Effector CD8-positive, alpha-beta T cell (primary cell): ENCODE measurements at places on chromosomes 7 and 10.

GRCh38 chr10:126639084-126639483 lies 31.4 kb downstream of the C10orf90 start:
- DNase-seq, result no peak

DNA sequence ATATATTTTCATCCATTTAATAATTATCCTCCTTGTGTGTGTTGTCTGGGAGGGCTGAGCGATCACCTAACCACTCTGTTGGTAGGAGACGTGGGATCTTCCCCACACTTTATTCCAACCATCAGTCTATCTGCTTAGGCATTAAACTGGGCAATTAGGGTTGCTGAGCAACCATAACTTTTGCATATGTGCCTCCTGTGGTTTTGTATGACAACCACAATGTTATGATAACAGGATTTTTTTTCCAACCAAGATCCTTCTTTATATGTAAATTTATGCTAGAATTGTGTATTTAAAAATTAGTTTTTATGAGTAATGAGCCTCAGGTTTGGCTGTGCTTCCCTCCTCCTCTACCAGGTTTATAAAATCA lies 495.0 kb upstream of the MGMT start:
- no peak for DNase-seq

DNA sequence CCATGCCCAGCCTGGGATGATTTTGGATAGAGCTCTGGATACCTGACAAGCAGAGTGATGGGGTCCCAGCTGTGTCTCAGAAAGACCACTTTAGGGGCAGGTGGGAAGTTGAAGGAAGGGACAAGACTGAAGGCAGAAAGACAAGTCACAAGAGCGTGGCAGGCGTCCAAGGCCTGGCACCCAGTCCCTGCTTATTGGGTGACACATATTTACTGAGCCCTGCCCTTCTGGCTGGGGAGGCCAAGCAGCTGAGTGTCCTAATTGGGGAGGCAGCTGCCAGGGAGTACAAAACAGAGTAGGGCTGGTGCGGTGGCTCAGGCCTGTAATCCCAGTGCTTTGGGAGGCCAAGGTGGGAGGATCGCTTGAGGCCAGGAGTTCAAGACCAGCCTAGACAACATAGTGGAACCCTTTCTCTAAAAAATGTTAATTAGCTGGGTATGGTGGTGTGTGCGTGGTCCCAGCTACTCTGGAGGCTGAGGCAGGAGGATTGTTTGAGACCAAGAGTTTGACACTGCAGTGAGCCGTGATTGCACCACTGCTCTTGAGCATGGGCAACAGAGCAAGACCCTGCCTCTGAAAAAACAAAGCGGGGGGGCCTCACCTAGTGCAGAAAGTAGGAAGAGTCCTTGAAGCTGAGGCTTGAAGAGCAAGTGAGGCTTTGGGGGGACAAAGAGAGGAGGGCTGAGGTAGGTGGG lies 53.0 kb upstream of the GTF2I start:
- no peak for DNase-seq

- DNase-seq, result no peak
Measured at GRCh38 chr7:130959743-130960207, 225.8 kb upstream of the KLF14 start.

DNA sequence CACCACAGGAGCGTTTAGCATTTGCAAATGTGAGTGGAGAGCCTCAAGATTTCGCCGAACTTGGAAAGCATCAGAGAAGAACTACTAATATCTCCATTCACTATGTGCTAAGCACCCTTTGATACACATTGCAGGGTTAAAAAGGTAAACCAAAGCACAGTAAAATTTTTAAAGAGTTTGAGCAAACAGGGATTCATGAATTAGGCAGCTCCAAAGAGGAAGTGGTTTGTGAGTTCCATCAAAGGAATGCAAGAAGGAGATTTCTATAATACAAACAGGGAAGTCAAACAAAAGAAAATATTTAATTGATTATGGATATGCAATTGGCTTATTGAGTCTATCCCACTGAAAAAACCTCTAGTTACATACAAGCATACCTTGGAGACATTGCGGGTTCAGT lies 81.1 kb upstream of the TMEM72 start:
- no peak for DNase-seq

- no peak for DNase-seq
Measured at GRCh38 chr10:92688927-92689662, 660 bp upstream of the HHEX start.

GRCh38 chr7:39526666-39527065 lies 39.5 kb upstream of the YAE1 start:
- no peak for DNase-seq

DNA sequence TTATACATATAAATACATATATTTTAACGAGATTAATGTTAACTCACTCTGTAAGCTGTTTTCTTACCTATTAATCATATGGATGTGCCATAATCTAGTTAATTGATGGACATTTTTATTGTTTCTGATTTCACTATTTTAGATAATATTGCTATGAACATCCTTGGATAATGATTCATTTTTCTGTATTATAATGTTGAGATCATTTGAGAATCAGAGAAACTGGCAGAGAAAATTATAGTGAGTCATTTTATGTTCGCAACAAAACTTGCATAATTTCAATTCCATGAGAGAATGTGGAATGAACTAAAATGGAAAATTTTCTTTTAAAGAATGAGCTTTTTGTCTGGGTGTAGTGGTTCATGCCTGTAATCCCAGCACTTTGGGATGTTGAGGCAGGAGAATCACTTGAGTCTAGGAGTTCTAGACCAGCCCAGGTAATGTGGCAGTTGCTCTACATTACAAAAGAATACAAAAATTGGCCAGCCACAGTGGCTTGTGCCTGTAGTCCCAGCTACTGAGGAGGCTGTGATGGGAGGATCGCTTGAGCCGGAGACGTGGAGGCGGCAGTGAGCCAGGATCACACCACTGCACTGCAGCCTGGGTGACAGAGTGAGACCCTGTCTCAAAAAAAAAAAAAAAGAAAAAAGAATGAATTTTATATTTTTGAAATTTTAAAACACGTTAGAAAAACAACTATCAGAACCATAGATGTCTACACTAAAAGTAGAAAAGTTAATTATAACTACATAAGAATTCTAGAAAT lies 40.5 kb downstream of the PAPSS2 start:
- DNase-seq, result no peak

GRCh38 chr7:82624337-82624736 lies 180.8 kb upstream of the CACNA2D1 start:
- DNase-seq, result no peak

- DNase-seq, result no peak
Measured at GRCh38 chr10:58675321-58675720, 162.6 kb downstream of the BICC1 start.

DNA sequence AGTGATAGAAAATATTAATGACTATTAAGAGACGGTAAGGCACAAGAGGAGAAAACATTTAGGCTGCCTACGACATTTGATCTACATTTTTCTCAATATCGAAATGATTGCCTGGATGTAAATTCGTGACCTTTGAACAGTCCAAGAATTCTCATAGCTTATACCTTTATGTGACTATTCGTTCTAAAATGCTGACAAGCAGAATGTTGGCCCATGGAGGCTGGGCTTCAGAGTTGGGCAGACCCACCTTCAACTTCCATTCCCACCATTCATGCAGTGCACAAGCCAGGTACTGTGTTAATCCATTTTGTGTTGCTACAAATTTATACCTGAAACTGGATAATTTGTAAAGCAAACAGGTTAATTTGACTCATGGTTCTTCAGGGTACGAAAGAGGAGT lies 441.4 kb upstream of the COBL start:
- no peak for DNase-seq

GRCh38 chr7:44755698-44756627 lies 7.3 kb downstream of the ZMIZ2 start:
- DNase-seq, result no peak

DNA sequence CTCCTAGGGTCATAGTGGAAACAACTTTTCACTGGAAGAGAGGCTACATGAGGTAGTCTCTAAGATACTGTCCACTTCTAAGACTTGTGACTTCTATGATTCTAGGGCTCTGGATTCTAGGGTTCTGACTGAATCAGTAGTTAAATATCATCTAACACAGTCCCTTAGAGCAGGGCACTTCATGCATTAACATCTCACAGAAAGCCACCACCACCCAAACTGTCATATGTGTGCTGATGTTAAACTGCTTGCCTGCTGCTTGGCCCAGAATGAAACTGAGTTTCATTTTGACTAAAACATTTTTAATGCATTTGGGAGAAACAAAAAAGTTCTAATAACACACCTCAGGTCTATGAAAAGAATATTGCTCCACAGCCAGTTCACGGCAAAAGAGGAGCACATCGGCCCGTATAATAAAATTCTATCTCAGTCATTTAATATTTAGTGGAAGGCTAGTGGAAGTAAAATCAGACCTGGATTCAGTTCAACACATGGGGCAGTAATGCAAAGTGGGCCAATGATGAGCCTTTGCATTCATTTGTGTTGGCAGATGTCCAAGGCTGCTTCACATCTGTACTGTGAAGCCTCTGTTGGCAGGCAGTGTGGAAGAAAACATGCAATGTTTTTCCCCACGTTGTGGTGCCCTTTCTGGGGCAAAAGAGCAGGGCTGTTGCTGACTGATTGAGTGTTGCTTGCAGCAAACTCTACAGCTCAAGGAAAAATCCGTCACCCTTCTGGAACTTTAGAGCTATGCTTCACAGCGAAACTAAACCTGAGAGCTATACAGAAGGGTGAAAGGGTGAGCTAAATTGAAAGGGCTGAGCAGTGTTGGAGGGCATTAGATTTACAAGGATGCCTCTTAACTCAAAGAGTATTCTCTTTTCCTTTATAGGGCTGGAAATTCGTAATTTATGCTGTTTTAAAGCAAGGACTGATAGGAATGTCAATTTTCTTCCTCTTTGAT lies 33.5 kb upstream of the AUTS2 start:
- DNase-seq, result no peak

GRCh38 chr10:11881030-11881476 lies 57.9 kb downstream of the PROSER2 start:
- DNase-seq, result no peak

DNA sequence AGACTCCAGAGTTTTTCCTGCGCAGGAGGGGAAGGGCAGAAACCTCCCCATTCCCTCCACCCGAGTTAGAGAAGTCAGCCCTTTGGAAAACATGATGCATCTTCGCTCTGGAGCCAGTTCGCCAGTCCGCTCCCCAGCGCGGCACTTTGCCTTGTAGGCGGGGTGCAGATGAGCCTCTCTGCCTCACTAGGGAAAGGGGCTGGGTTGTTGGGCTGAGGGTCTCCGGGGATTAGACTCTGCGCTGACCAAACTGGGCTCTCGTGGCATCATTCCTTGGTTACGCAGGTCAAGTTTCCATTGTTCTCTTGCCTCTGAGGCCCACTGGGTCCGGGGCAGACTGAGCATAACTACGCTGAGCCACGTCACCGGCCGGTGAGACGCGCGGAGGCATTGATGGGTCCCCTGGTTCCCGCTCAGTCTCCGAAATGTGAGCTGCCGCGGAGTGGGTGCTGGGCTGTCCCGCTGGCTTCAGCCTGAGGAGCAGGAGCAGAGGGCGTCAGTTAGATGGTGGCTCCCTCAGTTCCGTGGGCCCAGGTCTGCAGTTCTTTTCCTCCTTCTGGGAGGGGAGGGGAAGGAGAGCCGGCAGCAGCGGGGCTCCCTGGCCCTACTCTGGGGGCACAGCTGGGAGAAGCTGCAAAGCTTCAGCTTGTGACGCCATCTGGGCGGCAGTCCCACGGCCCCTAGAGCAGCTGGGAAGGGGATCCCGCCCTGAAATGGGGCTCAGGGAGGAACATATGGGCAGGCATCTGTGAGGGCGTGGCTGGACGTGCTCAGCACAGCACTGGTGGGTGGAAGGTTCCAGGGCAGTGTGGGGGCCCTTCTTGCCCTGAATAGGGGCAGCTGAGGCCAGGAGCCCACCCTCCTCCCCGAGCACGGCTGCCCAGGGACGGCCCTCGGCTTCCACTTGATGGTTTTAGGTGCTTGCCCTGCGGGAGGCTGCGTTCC lies 121.3 kb upstream of the BTBD16 start:
- DNase-seq, result no peak

DNA sequence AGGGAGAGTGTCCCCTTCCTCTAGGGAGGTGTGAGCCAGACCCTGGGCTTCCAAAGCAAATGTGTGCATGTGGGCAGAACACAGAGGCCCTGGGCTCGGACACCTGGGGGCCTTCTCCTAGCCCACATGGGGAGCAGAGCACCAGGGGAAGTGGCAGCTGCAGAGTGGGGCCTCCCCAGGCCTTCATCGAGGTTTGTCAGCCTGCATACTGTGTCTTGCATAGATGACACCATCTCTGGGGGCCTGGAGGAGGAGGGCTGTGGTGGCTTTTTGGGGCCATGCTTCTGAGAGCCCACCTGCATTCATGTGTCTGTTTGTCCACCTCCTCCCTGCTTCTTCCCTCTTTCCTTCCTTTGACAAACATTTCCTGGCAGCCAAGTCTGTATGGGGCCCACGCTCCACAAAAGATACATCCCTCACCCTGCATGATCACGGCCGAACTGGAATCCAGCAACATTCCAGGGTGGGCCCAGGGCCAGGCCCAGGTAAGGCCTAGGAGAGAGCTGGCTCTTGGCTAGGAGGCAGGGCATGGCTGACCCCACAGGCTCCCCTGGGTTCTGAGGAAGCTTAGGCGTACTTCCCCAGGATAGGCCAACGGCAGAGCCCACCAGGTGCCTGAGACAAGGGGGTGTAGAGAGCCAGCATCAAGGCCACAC lies 79.2 kb downstream of the ZMIZ1 start:
- DNase-seq, result no peak

DNA sequence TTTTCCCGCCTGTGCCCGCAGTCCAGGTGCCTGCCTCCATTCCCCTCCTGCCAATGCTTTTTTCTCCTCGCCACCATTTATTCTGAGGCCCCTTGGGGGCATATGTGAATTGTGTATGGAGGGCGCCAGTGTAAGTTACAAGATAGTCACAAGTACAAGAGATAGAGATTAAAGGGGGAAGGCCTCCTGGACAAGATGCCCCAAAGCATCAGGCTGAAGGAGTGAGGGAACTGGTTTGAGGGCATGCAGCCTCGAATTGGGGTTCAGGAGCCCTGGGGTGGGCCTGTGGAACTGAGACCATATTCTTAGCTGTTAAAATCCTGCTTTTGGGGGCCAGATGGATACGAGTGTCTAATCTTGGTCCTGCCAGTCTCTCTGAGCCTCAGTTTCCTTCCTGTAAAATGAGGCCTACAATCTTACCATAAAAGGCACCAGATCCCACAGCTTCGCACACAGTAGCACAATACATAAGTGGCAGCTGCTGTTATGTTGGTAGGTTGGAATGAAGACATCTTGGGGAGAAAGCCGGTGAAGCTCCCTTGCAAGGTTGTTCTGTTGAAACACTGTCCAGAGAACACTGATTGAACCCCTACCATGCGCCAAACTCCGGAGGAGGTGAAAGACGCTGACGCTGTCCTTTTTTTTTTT lies 545 bp upstream of the COMTD1 start:
- DNase-seq, result no peak

- DNase-seq, result no peak
Measured at GRCh38 chr10:119781498-119781897, 55.6 kb downstream of the INPP5F start.

GRCh38 chr10:50472914-50473313 lies 150.8 kb downstream of the SGMS1 start:
- no peak for DNase-seq

- DNase-seq, result no peak
Measured at GRCh38 chr10:100101192-100102076, 19.8 kb upstream of the CPN1 start.
